Panc1 (cell line): ENCODE measurements at places on chromosomes 12 and 14. TPM values are rescaled to one million over a fixed set of nuclear protein-coding genes. Genes with fewer than 3 reads are reported as not detected.

GPR132 gene
- total RNA-seq: 0.08 TPM

MMP17 gene
- total RNA-seq: 30.0 TPM

ERP27 gene
- total RNA-seq: not detected

PLA2G1B gene
- total RNA-seq: 0.69 TPM

FAM161B gene
- total RNA-seq: 2.2 TPM

CNTN1 gene
- not detected for total RNA-seq

PDE3A gene
- 0.03 TPM for total RNA-seq

RDH16 gene
- 0.08 TPM for total RNA-seq

ADCY6 gene
- total RNA-seq: 24.1 TPM

GRCh38 chr12:84079626-84080025, 833.0 kb downstream of the SLC6A15 start:
- no peaks in the 10 kb centered on the region for H3K27me3 ChIP-seq
- H3K36me3 ChIP-seq: no peaks in the 10 kb centered on the region
- no peak overlapping the region for H3K27ac ChIP-seq

GRCh38 chr12:22230280-22230794, 104.2 kb downstream of the ST8SIA1 start:
- no peaks in the 10 kb centered on the region for H3K27me3 ChIP-seq
- no peaks in the 10 kb centered on the region for H3K4me1 ChIP-seq
- no peak for DNase-seq
- H3K27ac ChIP-seq: no peak overlapping the region
- H3K4me3 ChIP-seq: no peak overlapping the region

DNA sequence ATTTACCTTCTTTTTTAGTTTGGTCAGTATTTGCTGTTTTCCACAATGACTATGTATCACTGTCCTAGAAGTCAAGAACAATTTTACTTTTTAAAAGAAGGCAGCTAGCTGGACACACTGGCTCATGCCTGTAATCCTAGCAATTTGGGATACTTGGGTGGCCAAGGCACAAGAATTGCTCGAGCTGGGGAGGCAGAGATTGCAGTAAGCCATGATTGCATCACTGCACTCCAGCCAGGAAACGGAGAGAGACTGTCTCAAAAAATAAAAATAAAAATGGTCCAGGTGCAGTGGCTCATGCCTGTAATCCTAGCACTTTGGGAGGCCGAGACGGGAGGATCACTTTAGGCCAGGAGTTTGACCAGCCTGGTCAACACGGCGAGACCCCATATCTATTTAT, 28.3 kb downstream of the MDM1 start:
- H3K36me3 ChIP-seq: peaks cover 6% of the 10 kb centered on the region
- H3K27me3 ChIP-seq: no peaks in the 10 kb centered on the region
- H3K4me3 ChIP-seq: no peak overlapping the region
- DNase-seq: no peak
- no peak overlapping the region for H3K27ac ChIP-seq

- H3K4me1 ChIP-seq: no peaks in the 10 kb centered on the region
- no peak overlapping the region for H3K4me3 ChIP-seq
- DNase-seq: no peak
- no peaks in the 10 kb centered on the region for H3K36me3 ChIP-seq
- H3K27ac ChIP-seq: no peak overlapping the region
These were observed 278.9 kb upstream of the CRY1 start for GRCh38 chr12:107372229-107372658.

- H3K27me3 ChIP-seq: no peaks in the 10 kb centered on the region
- peaks cover 11% of the 10 kb centered on the region for H3K4me1 ChIP-seq
- H3K27ac ChIP-seq: peak overlapping the region; percentile 59; the same call in 1 of the 2 replicates
- peak overlapping the region; percentile 79 for H3K4me3 ChIP-seq
These were observed 3.2 kb downstream of the SIX4 start for GRCh38 chr14:60720962-60721325.

- no peaks in the 10 kb centered on the region for H3K4me1 ChIP-seq
- H3K27me3 ChIP-seq: no peaks in the 10 kb centered on the region
- no peak overlapping the region for H3K27ac ChIP-seq
- H3K36me3 ChIP-seq: no peaks in the 10 kb centered on the region
- DNase-seq: no peak
- no peak overlapping the region for H3K4me3 ChIP-seq
These were observed 370.7 kb downstream of the TMTC2 start for GRCh38 chr12:83057436-83057835.

GRCh38 chr14:64556526-64556925, 6.8 kb downstream of the PPP1R36 start:
- no peaks in the 10 kb centered on the region for H3K36me3 ChIP-seq
- no peaks in the 10 kb centered on the region for H3K4me1 ChIP-seq
- H3K27ac ChIP-seq: no peak overlapping the region
- no peak overlapping the region for H3K4me3 ChIP-seq
- no peaks in the 10 kb centered on the region for H3K27me3 ChIP-seq
- DNase-seq: no peak

DNA sequence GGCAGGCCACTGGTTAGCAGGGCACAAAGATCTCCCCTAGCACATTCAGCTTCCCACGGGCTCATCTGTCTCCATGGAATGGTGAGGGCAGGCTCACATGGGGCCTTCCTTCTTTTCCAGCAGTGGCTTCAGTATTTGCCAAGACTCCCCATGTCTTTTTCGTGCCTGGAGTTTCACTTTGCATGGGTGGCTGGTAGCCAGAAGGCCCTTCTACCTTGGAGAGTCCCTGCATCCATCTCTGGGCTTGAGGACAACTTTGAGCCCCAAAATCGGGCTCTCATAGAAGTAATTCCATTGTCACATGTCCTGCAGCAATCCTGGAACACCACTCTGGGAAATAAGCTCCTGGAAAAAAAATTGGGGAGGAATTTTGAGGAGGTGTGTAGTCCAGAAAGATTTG, 42.1 kb downstream of the NFKBIA start:
- no peak for DNase-seq
- no peaks in the 10 kb centered on the region for H3K27me3 ChIP-seq
- H3K4me1 ChIP-seq: peaks cover 34% of the 10 kb centered on the region
- H3K27ac ChIP-seq: peak overlapping the region; percentile 42
- no peak overlapping the region for H3K4me3 ChIP-seq

GRCh38 chr14:75753696-75754095, 92.7 kb downstream of the TTLL5 start:
- H3K27me3 ChIP-seq: no peaks in the 10 kb centered on the region
- no peak overlapping the region for H3K27ac ChIP-seq
- no peak overlapping the region for H3K4me3 ChIP-seq
- no peaks in the 10 kb centered on the region for H3K4me1 ChIP-seq

DNA sequence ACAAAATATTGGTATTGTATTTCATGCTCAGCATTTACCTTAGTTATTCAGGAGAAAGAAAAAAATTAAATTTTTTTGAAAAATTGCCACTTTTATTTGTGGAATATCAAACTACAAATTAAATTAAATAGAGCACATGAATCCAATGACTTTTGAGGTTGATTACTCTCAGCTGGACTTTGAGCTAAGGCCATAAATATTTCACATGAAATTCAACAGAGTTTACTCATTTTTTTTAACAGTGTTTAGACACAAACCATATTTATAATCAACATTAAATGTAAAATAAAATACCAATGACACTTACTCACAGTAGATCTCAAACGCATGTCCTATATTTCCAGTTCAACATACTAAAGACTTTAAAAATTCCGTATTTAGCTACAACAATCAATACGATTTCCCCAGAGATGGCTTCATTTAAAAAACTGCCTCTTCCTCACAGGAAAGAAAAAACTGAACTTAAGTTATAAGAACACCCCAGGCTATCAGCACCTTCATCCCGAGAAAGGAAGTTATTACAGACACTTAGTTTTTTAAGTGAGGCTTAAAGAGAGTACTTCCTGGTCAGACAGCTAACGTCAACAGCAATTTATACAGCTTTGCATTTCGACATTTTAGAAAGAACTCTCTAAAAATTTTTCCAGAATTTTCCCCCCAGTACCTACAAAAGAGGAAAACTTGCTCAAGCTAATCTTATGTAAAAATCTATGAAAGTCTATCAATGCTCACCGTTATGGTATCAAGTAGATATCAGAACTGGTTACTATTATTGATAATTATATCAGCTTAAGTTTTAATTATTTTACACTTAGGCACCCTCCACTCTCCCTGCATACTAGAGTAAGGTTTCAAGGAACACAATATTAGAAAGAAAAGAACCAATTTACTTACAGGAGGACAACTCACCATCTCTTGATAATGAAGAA, 13.8 kb downstream of the TAOK3 start:
- H3K27ac ChIP-seq: peak overlapping the region; percentile 89
- no peak for DNase-seq
- H3K36me3 ChIP-seq: no peaks in the 10 kb centered on the region
- H3K4me3 ChIP-seq: peak overlapping the region; percentile 33; the same call in 1 of the 2 replicates
- H3K4me1 ChIP-seq: peaks cover 43% of the 10 kb centered on the region

- no peaks in the 10 kb centered on the region for H3K36me3 ChIP-seq
- H3K27ac ChIP-seq: no peak overlapping the region
- no peaks in the 10 kb centered on the region for H3K27me3 ChIP-seq
- DNase-seq: peak; percentile 17
These were observed 254.0 kb upstream of the USP15 start for GRCh38 chr12:62006076-62006732.

- peaks cover 2% of the 10 kb centered on the region; the same call in 1 of the 2 replicates for H3K27me3 ChIP-seq
- H3K36me3 ChIP-seq: no peaks in the 10 kb centered on the region
- DNase-seq: peak; percentile 20
- H3K27ac ChIP-seq: no peak overlapping the region
- H3K4me1 ChIP-seq: no peaks in the 10 kb centered on the region
- H3K4me3 ChIP-seq: no peak overlapping the region
These were observed 124.4 kb downstream of the RPS29 start for GRCh38 chr14:49461529-49462401.

DNA sequence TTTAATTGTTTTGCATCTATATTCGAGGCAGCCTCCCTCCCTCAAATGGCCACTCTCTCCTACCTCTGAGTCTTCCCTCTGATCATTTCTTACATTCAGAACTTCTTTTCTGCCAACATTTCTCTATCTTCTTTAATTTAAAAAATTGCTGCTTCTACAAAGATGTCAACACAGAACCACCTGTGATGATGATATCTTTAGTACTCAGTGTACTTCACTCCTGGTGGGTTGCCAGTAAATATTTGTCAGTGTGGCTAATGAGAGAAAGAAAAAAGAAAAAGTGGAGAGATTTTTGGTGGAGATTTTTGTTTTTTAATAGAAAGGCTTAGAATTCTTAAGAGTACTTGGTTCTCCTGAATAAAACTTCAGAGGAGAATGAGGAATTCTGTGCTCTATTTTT, 8.1 kb downstream of the RIC8B start:
- no peaks in the 10 kb centered on the region; the same call in 1 of the 2 replicates for H3K36me3 ChIP-seq
- no peak overlapping the region for H3K4me3 ChIP-seq
- no peak overlapping the region for H3K27ac ChIP-seq
- no peak for DNase-seq

DNA sequence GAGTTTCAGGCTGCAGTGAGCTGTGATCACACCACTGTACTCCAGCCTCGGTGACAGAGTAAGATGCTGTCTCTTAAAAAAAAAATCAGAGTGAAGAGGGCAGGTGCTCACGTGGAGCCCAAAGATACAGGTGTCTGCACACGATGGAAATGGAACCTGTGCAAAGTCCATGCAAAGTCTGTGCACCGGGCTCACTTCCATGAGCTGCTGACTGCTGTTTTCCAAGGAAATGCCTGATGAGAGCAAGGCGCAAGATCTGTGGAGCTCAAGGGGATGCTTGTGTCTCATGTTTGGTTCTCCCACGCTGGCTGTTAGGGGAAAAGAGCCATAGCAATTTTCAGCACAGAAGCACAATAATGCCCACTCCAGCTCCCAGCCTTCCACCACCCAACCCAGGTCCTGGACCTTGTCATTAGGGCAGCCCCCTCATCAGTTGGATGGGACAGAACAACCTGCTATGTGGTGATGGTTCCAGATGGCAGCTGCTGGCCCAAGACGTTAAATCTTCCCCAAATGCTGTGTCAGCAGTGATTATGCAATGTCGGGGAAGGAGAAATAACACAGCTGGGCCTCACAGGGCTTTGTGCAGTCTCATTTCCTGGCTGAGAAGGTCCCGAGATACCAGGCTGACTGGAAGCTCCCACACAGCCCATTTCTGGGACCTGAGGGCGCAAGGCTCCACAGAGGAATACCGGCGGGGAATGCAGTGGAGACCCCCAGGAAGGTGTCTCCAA, 27.9 kb upstream of the DICER1 start:
- H3K4me1 ChIP-seq: no peaks in the 10 kb centered on the region
- H3K36me3 ChIP-seq: no peaks in the 10 kb centered on the region; the same call in 1 of the 2 replicates
- H3K27me3 ChIP-seq: no peaks in the 10 kb centered on the region
- no peak overlapping the region for H3K4me3 ChIP-seq
- no peak for DNase-seq

DNA sequence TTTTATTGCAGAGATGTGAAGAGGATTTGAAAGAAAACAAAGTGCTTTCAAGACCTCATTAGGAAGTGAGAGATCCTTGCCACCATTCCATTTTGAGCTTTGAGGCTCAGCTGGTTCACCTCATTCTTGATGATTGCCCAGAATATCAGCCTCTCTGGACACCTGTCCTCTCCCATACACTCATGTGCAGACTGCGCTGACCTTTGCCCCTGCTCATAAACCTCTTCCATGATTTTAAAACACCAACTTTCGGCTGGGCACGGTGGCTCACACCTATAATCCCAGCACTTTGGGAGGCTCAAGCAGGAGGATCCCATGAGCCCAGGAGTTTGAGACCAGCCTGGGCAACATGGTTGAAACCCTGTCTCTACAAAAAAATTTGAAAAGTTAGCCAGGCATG, 8.9 kb downstream of the COX14 start:
- H3K36me3 ChIP-seq: no peaks in the 10 kb centered on the region; the same call in 1 of the 2 replicates
- no peak overlapping the region for H3K4me3 ChIP-seq

- no peaks in the 10 kb centered on the region for H3K36me3 ChIP-seq
- no peak overlapping the region for H3K27ac ChIP-seq
- H3K4me1 ChIP-seq: no peaks in the 10 kb centered on the region
- no peak for DNase-seq
These were observed 26.1 kb upstream of the FOXN3 start for GRCh38 chr14:89443042-89443629.

GRCh38 chr12:109818905-109819500, 14.2 kb downstream of the TRPV4 start:
- H3K4me1 ChIP-seq: peaks cover 12% of the 10 kb centered on the region
- no peak overlapping the region for H3K27ac ChIP-seq
- no peak overlapping the region for H3K4me3 ChIP-seq
- no peak for DNase-seq
- no peaks in the 10 kb centered on the region for H3K27me3 ChIP-seq
- H3K36me3 ChIP-seq: no peaks in the 10 kb centered on the region

- H3K4me3 ChIP-seq: no peak overlapping the region
- H3K36me3 ChIP-seq: no peaks in the 10 kb centered on the region
- H3K27ac ChIP-seq: no peak overlapping the region
These were observed 51.0 kb downstream of the KCNMB4 start for GRCh38 chr12:70417121-70417520.

GRCh38 chr12:111283521-111283920, 85.4 kb downstream of the PHETA1 start:
- H3K36me3 ChIP-seq: no peaks in the 10 kb centered on the region
- 0 out of 2 replicates have a peak, but pooled peaks cover 2% of the 10 kb centered on the region for H3K27me3 ChIP-seq
- H3K27ac ChIP-seq: no peak overlapping the region
- DNase-seq: no peak
